ENCODE measurements at places on chromosomes 3 and 15.

DNA sequence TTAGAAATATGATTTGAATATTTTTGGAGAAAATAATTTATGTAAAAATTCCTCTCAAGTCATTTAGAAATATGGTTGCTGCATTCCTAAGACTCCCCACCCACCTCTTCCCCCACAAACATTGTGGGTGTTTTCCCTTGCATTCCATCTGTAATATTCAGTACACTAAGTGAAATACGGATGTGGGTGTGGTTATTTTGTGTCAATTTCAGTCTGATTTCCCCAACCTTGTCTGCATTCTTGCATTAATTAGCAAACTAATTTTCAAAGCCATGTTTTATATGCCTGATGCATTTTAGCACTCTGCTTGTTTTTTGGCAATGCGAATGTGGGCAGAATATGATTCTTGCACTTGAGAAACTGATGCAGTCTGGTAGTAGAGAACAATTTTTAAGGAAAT is 408.3 kb upstream of the RGMA start:
- DNase-seq: no peak

DNA sequence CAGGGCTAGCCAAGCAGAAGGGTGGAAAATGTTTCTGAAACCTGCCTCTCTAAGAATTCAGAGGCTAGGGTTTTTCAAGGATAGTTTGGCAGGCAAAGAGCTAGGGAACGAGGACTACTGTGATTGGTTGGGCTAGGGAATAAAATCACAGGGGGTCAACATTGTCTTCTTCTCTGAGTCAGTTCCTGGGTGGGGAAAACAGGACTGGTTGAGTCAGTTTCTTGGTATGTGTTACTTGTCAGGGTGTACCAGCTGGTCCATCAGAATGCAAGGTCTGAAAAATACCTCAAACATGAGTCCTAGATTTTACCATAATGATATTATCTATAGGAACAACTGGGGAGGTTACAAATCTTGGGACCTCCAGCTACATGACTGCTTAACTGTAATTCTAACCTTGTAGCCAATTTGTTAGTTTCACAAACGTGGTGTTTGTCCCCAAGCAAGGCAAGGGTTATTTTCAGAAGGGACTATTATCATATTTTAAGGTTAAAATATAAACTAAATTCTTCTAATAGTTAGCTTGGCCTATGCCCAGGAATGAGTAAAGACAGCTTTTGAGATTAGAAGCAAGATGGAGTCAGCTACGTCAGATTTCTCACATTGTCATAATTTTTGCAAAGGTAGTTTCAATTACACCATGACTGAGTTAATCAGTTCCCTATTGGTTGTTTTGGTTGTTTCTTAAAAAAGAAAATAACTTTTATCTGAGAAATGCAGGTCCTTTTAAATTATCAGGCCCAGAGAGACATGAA is 231.5 kb downstream of the ALCAM start:
- no peak for DNase-seq

DNA sequence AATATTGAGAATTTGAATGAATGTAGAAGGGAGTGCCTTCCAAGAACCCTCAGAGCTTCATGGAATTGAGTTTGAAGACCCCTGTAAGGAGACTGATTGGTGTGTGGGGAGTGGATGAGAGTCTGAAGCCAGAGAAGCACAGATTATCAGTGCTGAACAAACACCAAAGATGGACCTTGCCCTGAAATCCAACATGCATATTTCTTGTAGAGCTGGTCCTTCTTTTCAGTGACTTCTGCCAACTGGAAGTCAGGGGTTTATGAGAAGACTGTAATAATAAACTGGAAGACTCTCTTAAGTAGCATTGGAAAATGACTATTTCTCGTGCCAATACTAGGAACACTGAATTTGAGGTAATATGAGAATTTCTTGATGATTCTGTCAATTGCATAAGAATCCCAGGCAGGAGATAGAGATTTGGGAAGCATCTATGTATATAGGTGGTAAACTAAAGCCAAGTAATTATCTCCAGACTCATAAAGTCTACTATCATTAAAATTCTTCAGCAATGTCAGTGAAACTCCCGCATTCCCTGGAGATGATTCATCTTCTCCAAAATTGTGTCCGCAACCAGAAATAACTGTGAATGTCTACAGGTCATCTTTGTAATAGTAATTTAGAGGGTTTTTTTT is 213.8 kb downstream of the IL5RA start:
- no peak for DNase-seq

DNA sequence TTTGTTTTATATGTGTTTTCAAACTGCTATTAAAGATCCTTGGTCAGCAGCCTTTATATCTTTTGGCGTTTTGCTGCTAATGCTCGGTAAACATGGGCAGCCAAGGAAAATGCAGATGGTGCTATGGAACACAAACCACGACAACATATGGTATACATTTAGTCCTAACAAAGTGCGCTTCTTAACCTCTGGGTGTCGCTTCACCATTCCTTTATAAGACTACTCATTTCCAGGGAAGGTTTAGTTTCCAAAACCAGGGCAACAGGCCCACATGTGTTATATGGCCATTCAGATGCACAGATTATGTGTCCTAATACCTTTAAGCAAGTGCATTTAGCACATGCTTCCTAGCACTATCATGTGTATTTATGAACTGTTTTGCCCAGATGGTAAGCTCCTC is 14.7 kb downstream of the SHOX2 start:
- no peak for DNase-seq

GRCh38 chr3:16609927-16610580 is 4.8 kb upstream of the DAZL start:
- DNase-seq: no peak

GRCh38 chr15:45612790-45613415 is 21.9 kb upstream of the SQOR start:
- DNase-seq: no peak

- no peak for DNase-seq
These were observed 233.6 kb upstream of the CTDSPL start for GRCh38 chr3:37627951-37628620.

GRCh38 chr3:48402281-48402732 is 27.6 kb downstream of the PLXNB1 start:
- DNase-seq: no peak

Measured in NCI-H187 (cell line).